ENCODE measurements at places on chromosomes 5 and 9. TPM values are rescaled to one million over a fixed set of nuclear protein-coding genes. Genes with fewer than 3 reads are reported as not detected.

MEIKIN gene
- not detected for total RNA-seq

CDC25C gene
- 15.8 TPM for total RNA-seq

SHOC1 gene
- not detected for total RNA-seq

FOXD4 gene
- total RNA-seq, result 0.92 TPM

HRCT1 gene
- total RNA-seq, result not detected

MYMK gene
- total RNA-seq, result not detected

PCDHB7 gene
- total RNA-seq, result not detected

LSM11 gene
- total RNA-seq, result 5.3 TPM

ASB6 gene
- total RNA-seq, result 26.6 TPM

FOXD4L5 gene
- total RNA-seq, result 0.21 TPM

PLAC8L1 gene
- total RNA-seq, result 0.47 TPM

BARHL1 gene
- total RNA-seq, result not detected

DOCK2 gene
- 300 TPM for total RNA-seq

FGF18 gene
- total RNA-seq, result 0.10 TPM

- H3K4me3 ChIP-seq, result no peak overlapping the region
- no peaks in the 10 kb centered on the region for H3K27me3 ChIP-seq
- no peaks in the 10 kb centered on the region for H3K4me1 ChIP-seq
Measured at GRCh38 chr5:165161204-165161603, 1655.8 kb downstream of the MAT2B start.

GRCh38 chr5:127430627-127431026, 86.8 kb upstream of the PRRC1 start:
- peaks cover 8% of the 10 kb centered on the region for H3K27me3 ChIP-seq
- no peak overlapping the region for H3K27ac ChIP-seq
- no peak for DNase-seq
- H3K4me3 ChIP-seq, result no peak overlapping the region
- H3K36me3 ChIP-seq, result no peaks in the 10 kb centered on the region

- no peak for DNase-seq
- peak overlapping the region; percentile 85 for H3K4me3 ChIP-seq
- peaks cover 47% of the 10 kb centered on the region for H3K4me1 ChIP-seq
- no peaks in the 10 kb centered on the region for H3K36me3 ChIP-seq
- H3K27ac ChIP-seq, result no peak overlapping the region
- peaks cover 45% of the 10 kb centered on the region for H3K27me3 ChIP-seq
Measured at GRCh38 chr5:159096924-159097783, 2.6 kb downstream of the EBF1 start.

DNA sequence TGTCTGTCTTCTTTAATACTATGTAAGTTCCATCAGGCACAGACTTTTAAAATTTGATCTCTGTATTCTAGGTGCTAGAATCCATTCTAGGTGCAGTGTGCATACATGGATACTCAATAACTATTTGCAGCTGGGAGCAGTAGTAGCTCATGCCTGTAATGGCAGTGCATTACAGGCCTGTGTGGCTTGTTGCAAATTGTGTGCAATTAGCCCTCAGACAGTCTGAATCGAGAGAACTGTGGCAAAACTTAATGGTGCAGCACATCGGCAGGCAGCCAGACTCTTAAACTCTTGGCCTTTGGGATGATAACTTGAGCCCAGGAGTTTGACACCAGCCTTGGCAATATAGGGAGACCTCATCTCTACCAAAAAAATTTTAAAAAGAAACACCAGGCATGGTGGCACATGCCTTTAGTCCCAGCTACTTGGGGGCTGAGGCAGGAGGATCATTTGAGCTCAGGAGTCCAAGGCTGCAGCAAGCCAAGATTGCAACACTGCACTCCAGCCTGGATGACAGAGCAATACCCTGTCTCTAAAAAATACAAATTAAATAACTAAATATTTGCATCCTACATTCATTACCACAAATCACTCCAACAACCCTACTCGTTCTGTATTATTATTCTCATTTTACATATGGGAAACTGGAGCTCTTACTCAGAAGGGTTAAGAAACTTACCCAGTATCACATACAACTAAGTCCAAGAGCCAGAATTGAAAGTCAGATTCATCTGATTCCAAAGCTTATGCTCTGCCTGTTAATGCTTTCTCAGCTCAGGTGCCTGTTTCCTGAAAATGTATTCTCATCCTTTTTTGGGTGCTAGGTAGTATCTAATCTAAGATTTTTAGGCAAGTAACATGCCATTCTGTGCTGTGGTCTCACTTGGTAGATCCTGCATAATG, 30.1 kb downstream of the PRKACG start:
- no peak overlapping the region for H3K4me3 ChIP-seq
- H3K4me1 ChIP-seq, result peaks cover 48% of the 10 kb centered on the region
- no peaks in the 10 kb centered on the region for H3K27me3 ChIP-seq
- H3K36me3 ChIP-seq, result no peaks in the 10 kb centered on the region

DNA sequence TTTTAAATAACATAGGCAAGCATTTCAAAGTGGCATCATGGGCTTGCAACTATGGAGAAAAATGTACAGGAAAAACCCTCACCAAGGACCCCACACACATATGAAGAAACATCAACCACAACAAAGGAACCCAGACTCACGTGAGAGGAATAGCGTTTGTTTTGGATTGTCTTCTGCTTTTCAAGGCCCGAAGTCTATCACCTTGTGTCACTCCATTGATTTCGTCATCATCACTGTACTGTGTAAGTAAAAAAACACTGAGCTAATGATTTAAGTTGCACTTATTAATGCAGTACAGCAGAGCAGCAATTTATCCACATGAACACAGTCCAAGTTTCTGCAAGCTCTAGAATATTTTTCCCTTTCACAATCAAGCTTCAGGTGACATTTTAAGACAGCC, 72.4 kb downstream of the HABP4 start:
- H3K36me3 ChIP-seq, result no peaks in the 10 kb centered on the region
- peaks cover 16% of the 10 kb centered on the region for H3K4me1 ChIP-seq
- no peaks in the 10 kb centered on the region for H3K27me3 ChIP-seq
- H3K4me3 ChIP-seq, result no peak overlapping the region
- no peak for DNase-seq

- H3K27me3 ChIP-seq, result peaks cover 6% of the 10 kb centered on the region
- DNase-seq, result no peak
- H3K36me3 ChIP-seq, result no peaks in the 10 kb centered on the region
- H3K4me3 ChIP-seq, result no peak overlapping the region
Measured at GRCh38 chr5:148685520-148686134, 31.3 kb upstream of the HTR4 start.

GRCh38 chr5:107821288-107821687, 150.6 kb upstream of the EFNA5 start:
- H3K27ac ChIP-seq, result no peak overlapping the region
- no peaks in the 10 kb centered on the region for H3K4me1 ChIP-seq
- H3K36me3 ChIP-seq, result no peaks in the 10 kb centered on the region
- no peak overlapping the region for H3K4me3 ChIP-seq
- DNase-seq, result no peak

DNA sequence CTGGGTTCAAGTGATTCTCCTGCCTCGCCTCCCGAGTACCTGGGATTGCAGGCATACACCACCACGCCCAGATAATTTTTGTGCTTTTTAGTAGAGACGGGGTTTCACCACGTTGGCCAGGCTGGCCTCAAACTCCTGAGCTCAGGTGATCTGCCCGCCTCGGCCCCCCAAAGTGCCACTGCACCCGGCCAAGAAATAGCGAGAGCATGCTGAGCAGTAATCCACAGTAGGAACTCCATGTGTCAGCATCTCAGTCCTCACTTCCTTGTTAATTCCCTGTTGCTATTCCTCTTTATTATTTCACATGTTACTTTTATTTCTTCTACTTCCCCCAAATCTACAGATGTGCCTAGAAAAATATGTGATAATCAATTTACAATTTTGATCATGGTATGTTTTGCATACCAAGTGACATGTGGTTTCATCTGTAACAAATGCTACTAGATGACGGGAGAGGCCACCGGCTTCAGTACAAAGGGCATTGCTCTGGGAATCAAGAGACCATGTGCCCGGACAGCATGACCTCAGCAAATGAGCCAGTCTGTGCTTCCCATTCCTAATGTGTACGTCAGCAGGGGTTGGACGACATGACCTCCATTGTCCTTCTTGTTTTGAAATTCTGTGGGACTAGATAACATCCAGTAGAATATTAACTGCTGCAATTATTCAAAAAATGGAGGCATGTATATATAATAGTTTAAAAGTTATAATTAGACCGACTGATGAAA, 61.6 kb downstream of the FNBP1 start:
- peaks cover 57% of the 10 kb centered on the region for H3K36me3 ChIP-seq
- DNase-seq, result no peak
- H3K4me3 ChIP-seq, result no peak overlapping the region
- H3K4me1 ChIP-seq, result peaks cover 42% of the 10 kb centered on the region
- H3K27me3 ChIP-seq, result no peaks in the 10 kb centered on the region

GRCh38 chr9:103281126-103281525, 286.0 kb downstream of the CYLC2 start:
- DNase-seq, result no peak
- no peaks in the 10 kb centered on the region for H3K36me3 ChIP-seq
- H3K27me3 ChIP-seq, result no peaks in the 10 kb centered on the region
- H3K4me1 ChIP-seq, result no peaks in the 10 kb centered on the region

- no peak for DNase-seq
- H3K27me3 ChIP-seq, result no peaks in the 10 kb centered on the region
- no peak overlapping the region for H3K4me3 ChIP-seq
- no peaks in the 10 kb centered on the region for H3K36me3 ChIP-seq
- H3K27ac ChIP-seq, result no peak overlapping the region
- no peaks in the 10 kb centered on the region for H3K4me1 ChIP-seq
Measured at GRCh38 chr5:63262185-63262981, 683.8 kb downstream of the LRRC70 start.

- no peak for DNase-seq
- H3K27me3 ChIP-seq, result no peaks in the 10 kb centered on the region
- no peak overlapping the region for H3K27ac ChIP-seq
- H3K4me3 ChIP-seq, result no peak overlapping the region
- H3K4me1 ChIP-seq, result no peaks in the 10 kb centered on the region
Measured at GRCh38 chr5:5371005-5371404, 51.5 kb upstream of the ICE1 start.

DNA sequence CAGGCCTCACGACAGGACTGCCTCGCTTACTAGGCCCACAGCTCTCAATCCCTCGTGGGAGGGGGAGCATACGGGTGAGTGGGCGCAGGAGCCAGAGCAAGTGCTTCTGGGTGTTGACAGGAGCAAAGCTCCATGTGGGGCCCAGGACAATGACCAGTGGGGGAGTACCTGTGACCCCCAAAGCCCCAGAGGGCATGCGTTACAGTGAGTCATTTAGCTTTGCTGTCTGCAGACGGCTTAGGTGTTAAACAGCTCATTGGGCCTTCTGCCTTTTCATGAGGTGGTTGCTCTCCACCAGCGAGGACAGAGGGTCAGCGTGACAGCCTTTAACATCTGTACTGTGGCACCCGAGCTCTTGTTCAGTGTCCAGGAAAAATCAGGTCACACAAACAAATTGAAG, 78.2 kb downstream of the GRAMD2B start:
- peaks cover 16% of the 10 kb centered on the region for H3K4me1 ChIP-seq
- H3K27me3 ChIP-seq, result no peaks in the 10 kb centered on the region
- H3K4me3 ChIP-seq, result no peak overlapping the region
- H3K36me3 ChIP-seq, result no peaks in the 10 kb centered on the region
- no peak for DNase-seq

DNA sequence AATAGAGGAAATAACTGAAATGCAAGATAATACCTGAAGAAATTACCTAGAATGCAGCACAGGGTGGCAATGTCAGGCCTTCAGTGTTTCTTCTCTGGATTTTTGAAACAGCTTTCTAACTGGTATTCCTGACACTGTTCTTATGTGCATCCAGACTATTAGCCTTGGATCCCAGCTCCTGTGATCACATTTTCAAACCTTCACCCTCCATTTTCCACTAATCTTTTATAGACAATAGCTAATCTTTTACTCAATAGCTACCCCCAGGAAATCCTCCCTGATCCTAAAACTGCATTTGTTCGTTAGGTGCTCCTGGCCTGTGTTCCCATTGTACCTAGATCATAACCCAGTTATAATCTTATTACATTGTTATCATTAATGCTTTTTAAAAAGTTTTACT, 101.5 kb upstream of the DHFR start:
- peaks cover 75% of the 10 kb centered on the region for H3K4me1 ChIP-seq
- no peak for DNase-seq

- H3K27ac ChIP-seq, result no peak overlapping the region
- no peaks in the 10 kb centered on the region for H3K27me3 ChIP-seq
- no peaks in the 10 kb centered on the region for H3K4me1 ChIP-seq
- DNase-seq, result no peak
Measured at GRCh38 chr5:168186289-168187074, 105.0 kb upstream of the WWC1 start.

- no peaks in the 10 kb centered on the region for H3K4me1 ChIP-seq
- H3K27ac ChIP-seq, result peak overlapping the region; percentile 13
- DNase-seq, result no peak
Measured at GRCh38 chr9:130885484-130886375, 10.9 kb downstream of the QRFP start.

- H3K27me3 ChIP-seq, result no peaks in the 10 kb centered on the region
- no peak overlapping the region for H3K27ac ChIP-seq
- no peaks in the 10 kb centered on the region for H3K36me3 ChIP-seq
- H3K4me1 ChIP-seq, result peaks cover 25% of the 10 kb centered on the region
Measured at GRCh38 chr9:129209109-129209508, 31.0 kb upstream of the IER5L start.

GRCh38 chr5:67267512-67268216, 71.1 kb upstream of the CD180 start:
- no peak overlapping the region for H3K4me3 ChIP-seq
- H3K27me3 ChIP-seq, result no peaks in the 10 kb centered on the region
- no peak for DNase-seq
- H3K27ac ChIP-seq, result no peak overlapping the region
- H3K4me1 ChIP-seq, result no peaks in the 10 kb centered on the region
- no peaks in the 10 kb centered on the region for H3K36me3 ChIP-seq

- no peaks in the 10 kb centered on the region for H3K36me3 ChIP-seq
- no peak overlapping the region for H3K4me3 ChIP-seq
- no peaks in the 10 kb centered on the region for H3K4me1 ChIP-seq
- no peak overlapping the region for H3K27ac ChIP-seq
- H3K27me3 ChIP-seq, result no peaks in the 10 kb centered on the region
Measured at GRCh38 chr9:131104016-131104740, 7.8 kb downstream of the AIF1L start.

GRCh38 chr5:71873191-71873591, 154.1 kb downstream of the CARTPT start:
- peaks cover 19% of the 10 kb centered on the region for H3K27me3 ChIP-seq
- H3K4me1 ChIP-seq, result no peaks in the 10 kb centered on the region
- no peak overlapping the region for H3K4me3 ChIP-seq
- no peak for DNase-seq
- H3K36me3 ChIP-seq, result no peaks in the 10 kb centered on the region

DNA sequence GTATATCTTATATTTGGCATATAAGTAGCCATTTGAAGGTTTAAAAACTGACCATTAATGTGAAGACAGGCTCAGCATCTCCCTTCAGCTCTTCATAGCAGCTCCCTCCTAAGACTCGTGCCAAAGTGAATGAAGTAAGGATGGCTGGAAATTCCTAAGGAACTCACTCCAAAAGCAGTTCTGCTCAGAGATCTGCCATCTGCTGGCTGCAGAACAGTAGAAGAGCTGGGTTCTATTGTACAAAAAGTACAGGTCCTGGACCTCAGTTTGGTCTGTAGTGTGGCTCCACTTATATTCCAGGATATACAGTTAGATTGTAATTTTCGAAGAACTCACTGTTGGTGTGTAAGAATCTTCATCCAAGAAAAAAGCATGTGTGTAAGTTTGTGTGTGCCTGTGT, 104.9 kb upstream of the RUSC2 start:
- no peaks in the 10 kb centered on the region for H3K4me1 ChIP-seq
- no peak for DNase-seq
- H3K27me3 ChIP-seq, result peaks cover 3% of the 10 kb centered on the region
- H3K36me3 ChIP-seq, result no peaks in the 10 kb centered on the region
- H3K27ac ChIP-seq, result no peak overlapping the region
- no peak overlapping the region for H3K4me3 ChIP-seq

All from activated CD4-positive, alpha-beta T cell treated with anti-CD3 and anti-CD28 coated beads, Interleukin-2, amount 10 ng/mL, durations not matched to agents 7 days and 5 days (primary cell).